ENCODE measurements at places on chromosomes 1 and 21.
A peak's percentile ranks its signal among the peaks of the same experiment; 100 is the strongest.

- DNase-seq = peak; percentile 44
Measured at GRCh38 chr1:33256471-33257206, at the start of gene ZNF362. TSS of gene ZNF362 (plus strand) at chr1:33256492. CDS start at chr1:33270575, 14,083 bp downstream.

- DNase-seq = no peak
Measured at GRCh38 chr1:101187297-101187696, 49.5 kb upstream of the S1PR1 start.

DNA sequence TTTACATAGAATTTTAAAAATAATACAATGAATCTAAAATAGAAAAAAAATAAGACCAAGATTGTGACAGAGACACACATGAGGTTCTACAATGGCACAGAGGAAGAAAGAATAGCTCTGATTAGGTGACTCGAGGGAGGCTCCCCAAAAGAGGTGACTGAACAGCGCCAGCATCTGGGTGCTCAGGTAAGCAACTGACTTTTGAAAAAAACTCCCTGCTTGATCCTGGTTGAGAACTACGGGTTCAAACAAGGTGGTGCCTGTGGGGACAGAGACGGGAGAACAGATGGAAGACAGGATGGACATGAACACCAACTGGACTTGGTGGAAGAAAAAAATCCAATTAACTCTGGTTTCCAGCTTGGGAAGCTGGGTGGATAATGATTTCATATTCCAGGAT, 22.5 kb downstream of the BATF3 start:
- no peak for DNase-seq

DNA sequence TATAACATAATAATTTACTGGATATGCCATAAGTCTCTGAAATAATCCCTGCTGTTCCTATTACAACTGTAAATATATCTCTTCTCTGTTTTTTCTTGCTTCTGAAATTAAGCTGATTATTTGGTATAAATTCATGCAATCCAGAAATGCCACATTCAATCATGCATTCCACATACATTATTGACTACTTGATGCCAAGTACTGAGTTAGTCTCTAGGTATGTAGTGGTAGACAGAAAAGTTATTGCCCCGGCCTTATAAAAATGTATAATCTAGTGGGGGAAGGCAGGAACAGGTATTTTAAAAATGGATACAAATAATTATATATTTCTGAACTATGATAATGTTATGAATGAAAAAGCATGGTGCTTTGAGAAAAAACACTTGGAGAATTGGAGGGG, 338.6 kb upstream of the SNX7 start:
- DNase-seq = no peak

DNA sequence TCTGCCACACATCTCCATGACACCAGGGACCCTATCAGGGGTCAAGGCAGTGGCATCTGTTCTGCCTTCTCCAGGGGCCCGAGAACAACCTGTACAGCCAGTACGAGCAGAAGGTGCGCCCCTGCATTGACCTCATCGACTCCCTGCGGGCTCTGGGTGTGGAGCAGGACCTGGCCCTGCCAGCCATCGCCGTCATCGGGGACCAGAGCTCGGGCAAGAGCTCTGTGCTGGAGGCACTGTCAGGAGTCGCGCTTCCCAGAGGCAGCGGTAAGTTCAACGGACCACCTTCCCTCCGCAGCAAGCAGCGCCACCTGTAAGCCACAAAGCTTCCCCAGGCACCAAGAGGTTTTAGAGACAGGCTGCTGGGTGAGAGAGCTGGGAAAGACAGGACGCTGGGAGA, 15.9 kb downstream of the MX2 start:
- no peak for DNase-seq

- DNase-seq = no peak
Measured at GRCh38 chr1:48610628-48611542, 138.9 kb upstream of the SPATA6 start.

DNA sequence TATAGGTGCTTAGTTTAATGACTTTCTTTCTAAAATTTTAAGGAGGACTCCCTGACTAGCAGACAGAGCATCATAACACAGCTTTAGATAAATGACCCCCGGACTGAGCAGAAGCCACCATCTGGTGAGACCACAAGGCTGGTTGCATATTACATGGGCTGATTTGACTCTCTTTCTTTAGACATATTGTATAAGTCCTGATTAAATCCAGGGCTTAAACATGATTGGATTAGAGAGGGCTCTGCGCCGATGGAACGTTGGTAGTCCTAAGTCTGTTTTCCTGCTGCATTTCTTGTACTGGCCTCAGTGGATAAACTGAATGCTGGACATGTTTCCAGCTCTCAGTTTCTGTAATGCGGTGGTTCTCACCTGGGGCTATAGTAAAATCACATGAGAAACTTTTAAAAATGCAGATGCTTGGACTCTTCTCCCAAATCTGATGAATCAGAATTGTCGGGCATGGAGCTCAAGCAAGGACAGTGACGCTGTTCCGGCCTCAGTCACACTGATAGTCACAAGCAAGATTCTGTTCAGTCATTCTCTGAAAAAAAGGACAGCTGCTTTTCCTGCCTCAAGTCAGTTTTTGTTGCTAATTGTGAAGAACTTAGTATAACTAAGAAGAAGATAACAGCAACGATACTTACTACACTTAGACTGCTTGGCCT, 16.6 kb downstream of the DDI2 start:
- no peak for DNase-seq

GRCh38 chr1:223231581-223231980, 88.5 kb upstream of the TLR5 start:
- no peak for DNase-seq

DNA sequence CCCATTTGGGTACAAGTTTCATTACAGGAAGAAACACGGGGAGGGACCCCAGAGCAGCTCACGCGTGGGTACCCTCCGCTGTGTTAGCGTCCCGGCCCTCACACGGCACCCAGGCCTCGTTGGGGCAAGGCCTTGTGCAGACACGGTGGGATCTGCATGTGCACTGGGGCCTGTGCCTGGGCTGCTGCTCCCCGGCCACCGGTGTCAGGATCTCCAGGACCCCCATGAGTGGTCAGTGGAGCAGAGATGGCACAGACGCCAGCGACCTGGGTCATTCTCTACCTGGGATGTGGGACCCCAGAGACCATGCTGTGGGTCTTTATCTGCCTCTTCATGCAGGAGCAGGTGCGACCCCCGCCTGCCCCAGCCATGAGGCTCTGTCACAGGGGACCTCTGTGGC, 5.4 kb upstream of the SAMD11 start:
- no peak for DNase-seq

DNA sequence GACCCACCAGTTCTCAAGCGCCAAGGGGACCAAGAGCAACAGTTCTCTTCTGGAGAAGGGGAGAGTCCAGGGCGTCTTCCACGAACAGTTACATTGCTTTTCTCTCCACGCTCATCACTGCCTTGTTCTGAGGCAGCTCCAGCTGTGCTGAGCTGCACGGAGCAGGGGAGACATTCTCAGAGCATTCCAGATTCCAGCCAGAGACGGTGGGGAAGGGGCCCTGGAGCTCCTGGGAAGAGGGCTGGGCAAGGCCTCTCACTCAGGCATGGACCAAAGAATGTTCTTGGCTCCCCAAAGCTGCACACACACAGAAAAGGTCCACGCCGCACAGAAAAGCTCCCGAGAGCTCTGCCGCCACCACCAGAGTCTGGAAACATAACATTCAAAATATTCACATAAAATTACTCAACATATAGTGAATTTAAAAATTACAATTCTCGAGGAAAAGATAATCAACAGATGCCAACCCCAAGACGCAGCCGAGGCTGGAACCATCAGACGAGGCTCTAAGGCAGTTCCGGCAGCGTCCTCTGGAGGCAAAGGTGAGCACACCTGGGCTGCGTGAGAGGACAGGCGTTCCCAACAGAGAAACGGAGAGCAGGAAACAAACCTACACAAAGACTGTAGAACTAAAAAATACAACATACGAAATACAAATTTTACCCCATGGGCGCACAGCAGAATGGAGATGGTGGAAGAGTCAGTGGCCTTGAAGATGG, 40.5 kb downstream of the UBE2G2 start:
- DNase-seq = no peak

- no peak for DNase-seq
Measured at GRCh38 chr1:172117800-172118199, 276.5 kb downstream of the DNM3 start.

- no peak for DNase-seq
Measured at GRCh38 chr1:221166559-221167318, 287.5 kb downstream of the HLX start.

- no peak for DNase-seq
Measured at GRCh38 chr1:53324728-53325297, 3.1 kb downstream of the LRP8 start.

GRCh38 chr1:58258082-58258481, 288.4 kb downstream of the OMA1 start:
- DNase-seq = no peak

- DNase-seq = no peak
Measured at GRCh38 chr21:45146306-45146705, 71.9 kb downstream of the ADARB1 start.

DNA sequence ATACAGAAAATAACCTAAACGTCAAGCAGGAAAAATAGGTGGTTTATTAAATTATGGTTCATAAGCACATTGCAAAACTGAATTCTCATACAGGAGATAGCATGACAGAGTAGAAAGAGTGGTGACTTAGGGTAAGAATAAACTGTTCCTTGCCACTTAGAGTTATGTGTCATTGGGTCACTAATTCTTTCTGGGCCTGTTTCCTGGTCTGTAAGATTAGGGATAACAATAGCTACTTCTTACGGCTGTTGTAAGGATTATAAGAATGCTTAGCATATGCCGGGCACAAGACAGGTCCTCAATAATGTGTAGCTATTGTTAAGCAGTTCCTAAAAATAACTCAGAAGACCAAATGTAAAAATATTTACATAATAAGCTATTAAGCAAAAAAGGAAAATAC, 24.2 kb downstream of the SNRNP40 start:
- DNase-seq = no peak

GRCh38 chr1:192243721-192244120, 73.1 kb upstream of the RGS21 start:
- DNase-seq = no peak

DNA sequence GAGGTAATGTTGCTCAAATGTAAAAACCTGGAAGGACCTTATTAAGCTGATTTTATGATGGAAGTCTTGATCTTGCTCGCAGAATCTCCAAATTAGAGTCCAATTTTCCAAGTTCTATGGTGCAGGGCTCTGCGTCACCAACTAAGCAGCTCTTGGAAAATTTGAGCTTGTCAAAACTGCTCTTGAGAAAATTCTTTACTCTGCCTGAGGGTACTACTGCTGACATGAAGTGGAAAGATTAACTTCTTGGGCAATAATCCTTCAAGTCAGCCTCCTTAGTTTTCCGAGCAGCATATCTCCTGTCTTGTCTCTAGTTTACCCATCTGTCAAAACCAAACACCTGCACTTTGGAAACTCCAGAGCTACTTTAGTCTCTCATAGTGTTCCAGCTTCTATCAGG, 293.7 kb downstream of the KCTD3 start:
- DNase-seq = no peak

DNA sequence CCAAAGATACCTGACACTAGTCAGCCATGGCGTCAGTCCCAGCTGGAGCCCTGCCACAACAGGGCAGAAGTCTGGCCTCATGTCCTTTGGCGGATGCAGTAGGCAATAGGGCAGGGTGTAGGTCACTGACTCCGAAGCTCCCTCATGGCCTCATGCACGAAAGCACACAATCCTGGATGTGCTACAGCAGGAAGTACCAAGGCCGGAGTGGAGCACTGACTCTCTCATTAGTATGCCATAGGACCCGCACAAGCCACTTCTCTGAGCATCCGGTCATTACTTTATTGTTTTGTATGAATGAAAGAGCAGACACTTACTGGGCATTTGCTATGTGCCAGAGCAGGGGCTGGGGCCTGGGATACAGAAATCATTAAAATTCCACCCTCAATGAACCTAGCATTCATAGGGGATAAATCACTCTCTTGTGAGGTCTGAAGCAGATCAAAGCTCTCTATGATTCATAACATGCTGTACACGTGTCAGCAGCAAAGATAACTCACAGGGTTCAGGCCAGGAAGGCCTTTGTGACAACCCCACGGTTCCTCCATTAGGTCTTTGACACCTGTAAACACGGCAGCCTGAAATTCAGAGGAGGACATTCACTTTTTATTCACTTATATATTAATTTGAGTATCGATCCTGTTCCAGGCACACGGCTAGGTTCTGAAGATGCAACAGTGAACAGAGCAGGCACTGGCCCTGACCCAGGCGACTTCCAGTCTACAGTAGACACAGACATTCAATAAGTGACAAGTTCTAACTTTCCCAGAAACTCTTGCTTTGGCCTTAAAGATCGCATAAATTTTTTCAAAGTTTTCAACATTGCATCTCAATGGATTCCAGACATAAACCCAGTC, 357.9 kb upstream of the USP24 start:
- DNase-seq = no peak

DNA sequence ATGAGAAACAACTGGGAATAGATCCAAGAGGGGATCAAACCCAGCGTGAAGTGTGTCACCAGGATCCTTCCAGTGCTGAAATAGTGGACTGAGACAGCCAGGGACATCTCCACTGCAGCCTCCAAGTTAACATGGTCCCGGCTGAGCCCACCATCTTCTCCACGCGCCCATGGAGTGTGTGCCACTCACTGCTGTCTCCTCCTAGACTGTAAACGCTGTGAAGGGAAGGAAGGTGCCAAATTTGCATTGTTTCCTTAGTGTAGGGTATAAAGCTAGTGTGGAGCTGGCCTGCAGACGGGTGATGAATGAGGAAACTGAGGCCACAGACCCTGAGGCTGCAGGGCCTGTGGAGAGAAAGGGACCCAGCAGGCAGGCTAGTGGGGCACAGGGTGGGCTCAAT, 183.6 kb downstream of the FOXD2 start:
- DNase-seq = no peak

DNA sequence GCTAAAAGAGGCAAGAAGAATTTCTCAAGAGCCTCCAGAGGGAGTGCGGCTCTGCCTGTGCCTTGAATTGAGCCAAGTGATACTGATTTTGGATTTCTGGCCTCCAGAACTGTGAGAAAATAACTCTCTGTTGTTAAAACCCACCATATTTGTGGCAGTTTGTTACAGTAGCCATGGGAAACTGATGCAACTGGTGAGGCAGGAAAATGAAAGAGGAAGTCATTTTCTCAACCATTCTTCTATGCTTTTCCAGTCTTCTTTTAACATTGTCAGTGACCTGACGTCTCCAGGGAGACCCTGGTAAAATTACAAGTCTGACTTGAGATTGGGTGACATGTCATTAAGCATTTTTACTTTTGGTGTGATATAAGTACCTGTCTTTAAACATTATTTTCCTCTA, 5.8 kb downstream of the OR6P1 start:
- DNase-seq = no peak
